ENCODE measurements at places on chromosomes 3 and 15.

DNA sequence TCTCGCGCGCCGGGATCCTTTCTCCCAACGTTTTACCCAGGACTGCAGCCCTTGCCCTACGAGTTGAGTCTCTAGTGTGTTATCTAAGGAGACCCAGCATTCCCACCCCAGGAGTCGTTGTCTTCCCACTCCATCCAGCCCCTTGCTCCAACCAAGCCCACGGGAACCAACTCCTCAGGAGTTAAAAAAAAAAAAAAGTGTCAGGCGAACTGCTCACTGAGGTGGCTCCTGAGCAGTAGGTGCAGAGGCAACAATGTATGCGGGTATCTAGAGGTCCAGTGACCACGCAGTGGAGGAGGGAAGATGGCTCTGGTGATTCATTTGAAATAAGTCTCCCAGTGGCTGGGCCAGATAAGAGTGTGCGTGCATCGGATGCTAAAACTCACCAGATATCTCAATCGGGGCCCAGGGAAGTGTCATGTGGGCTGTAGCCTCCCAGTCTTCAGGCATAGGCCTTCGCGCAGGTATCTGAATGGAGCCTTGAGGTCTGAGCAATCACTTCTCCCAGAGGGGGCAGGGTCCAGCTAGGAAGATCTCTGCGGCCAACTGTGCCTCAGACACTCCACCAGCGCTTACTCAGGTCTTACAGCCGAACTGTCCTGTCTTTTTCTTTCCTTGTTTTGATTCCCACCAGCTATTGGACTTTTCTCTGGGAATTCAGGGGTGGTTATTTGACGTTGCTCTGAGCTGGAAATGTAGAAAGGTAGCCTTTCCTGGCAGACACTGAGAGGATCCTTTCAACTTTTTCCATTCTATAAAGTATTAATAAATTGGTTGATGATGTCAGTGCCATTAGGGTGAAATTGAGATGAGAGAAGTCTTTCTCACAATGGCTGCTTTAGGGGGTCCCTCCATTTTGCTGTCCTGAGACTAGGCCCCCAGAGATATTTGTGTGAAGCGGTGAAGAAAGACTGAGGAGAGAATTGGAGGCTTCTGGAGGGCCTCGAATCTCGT, 21.0 kb downstream of the ZIC4 start:
- no peak for DNase-seq

GRCh38 chr15:50562735-50563640, 16.5 kb upstream of the USP50 start:
- DNase-seq: no peak

- no peak for DNase-seq
Observed at GRCh38 chr15:100247228-100248225, 94.2 kb downstream of the ADAMTS17 start.

GRCh38 chr15:34223904-34224596, 766 bp upstream of the EMC4 start:
- DNase-seq: no peak

GRCh38 chr15:78265137-78265460, 737 bp downstream of the DNAJA4 start:
- DNase-seq: no peak

- no peak for DNase-seq
Observed at GRCh38 chr3:126448893-126449180, 26.9 kb downstream of the ZXDC start.

DNA sequence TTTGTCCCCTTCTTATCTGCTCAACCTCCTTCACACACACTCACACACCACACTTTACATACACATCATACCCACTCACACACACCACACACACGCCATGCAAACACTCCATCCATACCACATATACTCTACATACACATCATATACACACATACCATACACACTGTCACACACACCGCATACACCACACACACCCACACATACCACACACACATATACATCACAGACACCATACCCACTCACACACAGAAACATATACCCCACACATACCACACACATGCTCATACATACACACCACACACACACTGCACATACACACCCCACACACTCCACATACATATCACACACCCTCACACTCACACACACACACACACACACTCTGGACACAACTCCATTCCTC, 54.3 kb upstream of the ACP3 start:
- DNase-seq: no peak

GRCh38 chr3:143269741-143270140, 150.2 kb downstream of the CHST2 start:
- no peak for DNase-seq

DNA sequence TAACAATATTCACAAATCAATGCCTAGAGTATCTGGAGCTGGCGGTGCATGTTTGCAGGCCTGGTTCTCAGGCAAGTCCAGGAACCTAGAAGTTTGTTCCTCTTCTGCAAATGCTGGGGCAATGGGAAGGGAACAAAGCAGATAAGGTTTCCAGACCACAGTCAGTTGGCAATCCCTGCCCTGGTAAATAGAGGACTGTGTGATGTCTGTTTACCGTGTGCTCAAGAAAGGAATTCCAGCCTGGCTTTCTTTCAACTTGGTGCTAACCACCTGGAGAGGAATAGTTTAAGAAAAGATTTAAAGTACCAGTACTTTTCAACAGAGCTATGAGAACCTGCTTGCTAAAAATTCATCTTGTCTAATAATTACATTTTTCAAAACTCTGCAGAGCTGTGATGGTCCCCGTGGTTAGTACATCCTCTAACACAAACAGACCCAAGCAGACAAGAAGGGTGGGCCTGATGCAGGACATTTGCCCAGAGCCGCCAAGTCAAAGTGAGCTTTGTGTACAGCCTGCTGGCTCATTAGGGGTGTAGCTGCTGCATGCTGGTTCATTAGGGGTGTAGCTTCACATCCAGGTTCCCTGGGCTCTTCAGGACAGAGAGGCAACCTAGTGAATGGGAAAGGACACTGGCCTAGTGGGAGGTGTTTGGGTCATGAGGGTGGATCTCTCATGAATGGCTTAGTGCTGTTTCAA, 220.5 kb downstream of the SQOR start:
- DNase-seq: no peak

DNA sequence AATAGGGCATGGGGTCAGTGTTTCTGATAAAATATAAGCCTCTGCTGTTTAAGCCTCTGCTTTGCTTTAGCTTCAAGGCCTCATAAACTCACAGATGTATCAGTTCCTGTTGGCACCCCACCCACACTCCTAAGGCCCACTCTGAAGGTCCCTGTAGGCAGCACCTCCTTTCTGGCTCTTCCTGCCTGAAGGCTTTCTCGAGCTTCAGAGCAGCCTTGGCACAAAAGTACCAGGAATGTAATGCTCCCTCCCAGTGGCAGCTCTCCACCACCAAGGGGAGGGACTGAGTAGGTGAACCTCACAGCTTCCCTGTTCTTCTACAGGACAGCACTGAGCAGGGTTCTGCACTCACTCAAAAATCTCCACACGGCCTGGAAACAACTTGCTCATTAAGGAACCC, 102.2 kb downstream of the ABHD5 start:
- no peak for DNase-seq

DNA sequence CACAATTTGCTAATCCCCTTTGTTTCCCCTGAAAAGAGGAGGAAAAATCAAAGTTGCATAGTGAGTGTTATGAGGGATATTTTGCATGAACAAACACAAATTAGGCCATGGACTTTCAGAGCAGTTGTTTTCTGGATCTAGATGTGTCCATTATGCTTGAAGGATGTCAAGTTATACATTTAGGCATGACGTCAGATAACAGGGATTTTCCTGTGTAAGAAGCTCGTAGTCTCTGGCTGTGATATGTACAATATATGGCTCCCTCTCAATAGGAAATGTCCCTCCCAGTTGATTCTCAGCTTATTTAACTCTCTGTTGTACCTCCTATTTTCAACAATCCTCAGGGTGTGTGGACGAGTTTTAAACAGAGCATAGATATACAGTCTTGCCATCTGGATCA, 171.0 kb downstream of the RBMS3 start:
- DNase-seq: no peak

- DNase-seq: no peak
Observed at GRCh38 chr15:22796079-22796478, 9.6 kb downstream of the NIPA1 start.
